Stimulated activated CD4-positive, alpha-beta T cell treated with anti-CD3 and anti-CD28 coated beads, TNF-alpha, amount 100 ng/mL, for 1 hour (primary cell): ENCODE measurements at places on chromosomes 7 and 10.

- DNase-seq: no peak
Observed at GRCh38 chr7:29622335-29623265, 59.0 kb downstream of the PRR15 start.

- no peak for DNase-seq
Observed at GRCh38 chr10:3395041-3395440, 222.5 kb upstream of the PITRM1 start.

DNA sequence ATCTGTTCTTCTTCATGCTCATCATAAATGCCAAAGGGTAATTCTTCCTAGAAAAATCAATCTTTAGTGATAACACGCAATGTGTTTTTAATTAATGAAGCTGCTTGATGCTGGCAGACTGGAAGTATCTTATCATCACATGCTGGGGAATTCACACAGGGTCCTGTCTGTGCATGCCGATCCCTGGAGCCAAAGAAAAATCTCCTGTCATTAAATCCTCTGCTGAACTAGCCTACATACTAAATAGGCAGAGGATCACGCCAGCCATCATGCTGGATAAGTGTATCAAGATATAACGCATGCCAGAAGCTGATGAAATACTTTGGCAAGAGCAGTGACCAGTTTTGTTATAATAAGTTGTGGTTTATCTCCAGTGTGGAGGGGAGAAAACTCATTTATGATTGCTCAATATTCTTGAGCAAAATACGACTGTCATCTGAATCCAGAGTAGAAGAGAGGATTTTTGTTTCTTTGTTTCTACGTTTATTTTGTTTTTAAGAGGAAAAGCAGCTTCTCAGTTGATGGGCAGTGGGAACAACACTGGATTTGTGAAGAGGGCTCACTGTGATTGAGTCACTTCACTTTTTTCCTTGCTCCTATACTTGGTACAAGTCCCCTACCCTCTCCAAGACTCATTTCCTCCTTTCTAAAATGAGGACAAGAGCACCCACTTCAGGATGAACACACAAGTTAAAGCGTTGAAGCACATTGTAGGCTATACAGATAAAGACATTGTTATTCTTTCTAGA is 649.1 kb downstream of the TNS3 start:
- DNase-seq: no peak

- DNase-seq: no peak
Observed at GRCh38 chr10:1070919-1071318, 14.7 kb downstream of the WDR37 start.

GRCh38 chr7:52669031-52669430 is 366.4 kb upstream of the POM121L12 start:
- DNase-seq: no peak

DNA sequence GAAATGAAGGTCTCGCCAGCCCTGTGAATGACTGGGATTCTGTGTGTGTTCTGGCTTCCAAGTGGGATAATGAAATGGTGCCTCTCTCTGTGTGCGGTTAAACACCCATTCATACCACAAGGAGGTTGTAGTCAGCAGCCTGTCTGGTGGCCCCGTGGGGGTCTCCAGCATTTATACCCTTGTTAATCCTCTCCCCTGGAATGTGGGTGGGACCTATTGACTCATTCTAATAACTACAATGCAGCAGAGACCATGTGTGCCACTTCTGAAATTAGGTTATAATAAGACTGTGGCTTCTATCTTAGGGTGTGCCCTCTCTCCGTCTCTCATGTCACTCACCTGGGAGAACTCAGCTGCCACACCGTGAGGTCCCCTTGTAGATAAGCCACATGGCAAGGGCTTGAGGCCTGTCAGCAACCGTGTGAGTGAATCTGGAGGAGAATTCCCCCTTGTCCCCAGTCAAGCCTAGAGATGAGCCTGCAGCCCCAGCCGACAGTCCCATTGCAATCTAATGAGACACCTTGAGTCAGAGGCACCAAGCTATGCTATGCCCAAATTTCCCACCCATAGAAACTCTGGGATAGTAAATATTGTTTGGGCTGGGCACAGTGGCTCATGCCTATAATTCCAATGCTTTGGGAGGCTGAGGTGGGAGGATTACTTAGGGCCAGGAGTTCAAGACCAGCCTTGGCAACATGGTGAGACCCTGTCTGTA is 106.8 kb downstream of the GALNT17 start:
- DNase-seq: no peak

DNA sequence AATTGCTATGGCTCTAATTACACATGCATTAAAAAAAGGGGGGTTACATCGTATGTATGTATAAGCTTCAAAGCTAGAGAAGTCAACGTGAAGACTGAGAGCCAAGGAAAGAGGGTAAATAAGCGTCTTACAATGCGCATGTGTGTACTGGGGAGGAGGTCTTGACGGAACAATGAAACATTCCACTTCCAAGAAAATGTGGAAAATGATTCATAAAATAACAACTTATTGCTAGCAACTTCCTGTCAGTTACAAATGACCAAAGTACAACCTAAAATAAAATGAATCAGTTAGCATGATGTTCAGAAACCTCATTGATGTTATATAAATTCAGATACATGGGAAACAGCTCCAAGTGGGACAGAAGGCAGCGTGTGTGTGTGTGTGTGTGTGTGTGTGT is 104.1 kb upstream of the RHEB start:
- no peak for DNase-seq

DNA sequence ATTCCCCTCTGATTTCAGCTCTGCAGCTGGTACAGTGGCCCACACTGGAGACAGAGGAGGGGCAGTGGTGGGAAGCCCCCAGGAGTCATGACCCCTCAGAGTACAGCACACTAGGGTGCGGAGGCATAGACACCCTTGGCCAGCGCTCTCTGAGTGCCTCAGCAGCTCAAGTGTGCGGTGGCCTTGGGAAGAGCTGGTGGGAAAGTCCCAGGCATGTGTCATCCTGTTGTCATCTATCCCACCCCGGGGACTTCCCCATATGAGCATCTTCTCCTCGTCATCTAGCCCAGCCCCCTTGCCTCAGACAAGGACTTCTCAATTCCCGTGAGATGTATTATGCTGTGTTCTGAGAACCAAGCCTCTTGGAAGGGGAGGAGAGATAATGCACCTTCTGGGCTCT is 15.6 kb upstream of the PPIF start:
- DNase-seq: peak; percentile 41

GRCh38 chr7:157488966-157489365 is 152.2 kb downstream of the DNAJB6 start:
- no peak for DNase-seq

DNA sequence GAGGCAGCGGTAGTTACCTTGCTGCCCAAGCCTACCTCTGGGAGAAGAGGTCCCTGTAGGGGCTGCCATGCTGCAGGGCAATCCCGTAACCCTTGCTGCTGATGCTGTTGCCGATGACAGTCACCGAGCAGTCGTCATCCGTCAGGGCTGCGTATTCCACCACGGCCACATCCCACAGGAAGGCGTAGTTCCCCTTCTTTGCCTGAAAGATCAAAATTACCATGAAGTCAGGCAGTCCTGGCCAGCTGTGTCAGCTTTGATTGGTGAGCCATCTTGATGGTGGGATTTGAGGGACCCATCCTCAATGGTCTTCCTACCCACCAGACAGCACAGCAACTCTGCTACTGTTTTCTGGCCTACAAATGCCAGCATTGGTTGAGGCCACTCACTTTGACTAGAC is 746.8 kb downstream of the GRID1 start:
- DNase-seq: no peak

GRCh38 chr10:123904834-123905409 is 13.3 kb upstream of the CPXM2 start:
- no peak for DNase-seq

DNA sequence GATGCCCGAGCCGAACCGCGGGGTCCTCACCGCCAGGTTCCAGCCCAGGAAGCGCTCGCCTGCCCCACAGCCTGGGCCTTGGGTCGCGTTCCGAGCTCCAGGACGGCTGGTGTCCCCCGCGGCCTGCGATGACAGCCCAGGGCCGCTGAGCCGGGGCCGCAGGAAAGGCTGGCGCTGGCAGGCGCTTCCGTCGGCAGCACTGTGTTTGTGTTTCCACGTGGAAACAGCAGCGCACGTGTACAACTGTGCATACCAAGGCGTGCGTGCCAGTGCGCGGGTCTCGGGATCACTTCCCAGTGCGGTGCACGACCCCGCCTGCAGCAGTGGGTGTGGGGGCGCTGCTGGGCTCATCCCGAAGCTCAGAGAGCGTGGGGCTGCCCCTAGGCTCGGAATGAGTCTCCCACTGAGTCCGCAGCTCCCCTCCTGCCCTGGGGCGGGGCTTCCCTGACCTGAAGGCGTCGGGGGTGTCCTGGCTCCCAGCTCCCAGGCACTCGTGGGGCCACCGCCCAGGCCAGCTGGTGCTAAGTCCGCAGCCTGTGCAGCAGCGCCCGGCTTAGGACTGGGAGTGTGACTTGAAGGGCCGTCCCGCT is 17.2 kb downstream of the AP5Z1 start:
- DNase-seq: no peak

GRCh38 chr7:116582806-116583444 is 58.1 kb downstream of the CAV1 start:
- no peak for DNase-seq
